ENCODE measurements at places on chromosomes 16 and 17. TPM values are rescaled to one million over a fixed set of nuclear protein-coding genes. Genes with fewer than 3 reads are reported as not detected.

GRCh38 chr17:33750943-33751701, 458.0 kb upstream of the ASIC2 start:
- peak; percentile 80 for DNase-seq

DNA sequence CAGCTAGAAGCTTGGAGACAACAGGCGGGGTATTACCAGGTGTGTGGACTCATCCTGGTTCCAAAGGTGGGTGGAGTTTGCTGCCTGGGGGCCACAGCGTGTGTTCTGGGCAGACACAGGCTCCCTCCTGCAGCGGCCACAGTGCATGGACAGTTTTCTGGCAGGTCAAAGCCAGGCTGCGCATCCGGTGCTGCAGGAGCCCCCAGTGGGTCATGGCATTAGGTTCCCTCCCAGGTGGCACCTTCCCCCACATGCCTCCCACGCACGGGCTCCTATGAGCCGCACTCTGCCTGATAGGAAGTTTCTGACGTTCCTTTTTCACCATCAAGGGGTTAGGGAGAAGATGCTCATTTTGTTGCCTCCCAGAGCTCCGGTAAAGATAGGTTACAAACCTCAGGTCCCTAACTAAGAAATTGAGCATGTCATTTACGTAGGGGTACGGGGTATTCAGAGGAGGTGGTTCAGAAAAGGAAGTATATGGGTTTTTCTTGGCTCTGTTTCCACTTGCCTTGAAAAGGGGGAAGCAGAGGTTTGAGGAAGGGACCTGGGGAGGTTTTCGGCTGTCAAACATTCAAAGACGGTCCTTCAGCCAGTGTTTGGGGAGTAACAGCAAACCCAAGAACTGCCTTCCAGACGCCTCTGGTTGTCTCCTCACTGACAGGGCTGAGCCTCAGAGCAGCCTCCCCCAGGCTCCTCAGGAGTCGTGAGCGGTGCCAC, 32.7 kb upstream of the NAT9 start:
- DNase-seq, result no peak

GRCh38 chr17:38749223-38750043, 1.3 kb upstream of the PCGF2 start:
- no peak for DNase-seq

- no peak for DNase-seq
Observed at GRCh38 chr17:67215991-67216421, 29.0 kb downstream of the HELZ start.

- no peak for DNase-seq
Observed at GRCh38 chr16:57730771-57731730, 4.5 kb upstream of the KATNB1 start.

- no peak for DNase-seq
Observed at GRCh38 chr17:47162013-47162622, 27.0 kb downstream of the CDC27 start.

GRCh38 chr16:3610698-3611145, 684 bp downstream of the SLX4 start:
- DNase-seq, result no peak

DNA sequence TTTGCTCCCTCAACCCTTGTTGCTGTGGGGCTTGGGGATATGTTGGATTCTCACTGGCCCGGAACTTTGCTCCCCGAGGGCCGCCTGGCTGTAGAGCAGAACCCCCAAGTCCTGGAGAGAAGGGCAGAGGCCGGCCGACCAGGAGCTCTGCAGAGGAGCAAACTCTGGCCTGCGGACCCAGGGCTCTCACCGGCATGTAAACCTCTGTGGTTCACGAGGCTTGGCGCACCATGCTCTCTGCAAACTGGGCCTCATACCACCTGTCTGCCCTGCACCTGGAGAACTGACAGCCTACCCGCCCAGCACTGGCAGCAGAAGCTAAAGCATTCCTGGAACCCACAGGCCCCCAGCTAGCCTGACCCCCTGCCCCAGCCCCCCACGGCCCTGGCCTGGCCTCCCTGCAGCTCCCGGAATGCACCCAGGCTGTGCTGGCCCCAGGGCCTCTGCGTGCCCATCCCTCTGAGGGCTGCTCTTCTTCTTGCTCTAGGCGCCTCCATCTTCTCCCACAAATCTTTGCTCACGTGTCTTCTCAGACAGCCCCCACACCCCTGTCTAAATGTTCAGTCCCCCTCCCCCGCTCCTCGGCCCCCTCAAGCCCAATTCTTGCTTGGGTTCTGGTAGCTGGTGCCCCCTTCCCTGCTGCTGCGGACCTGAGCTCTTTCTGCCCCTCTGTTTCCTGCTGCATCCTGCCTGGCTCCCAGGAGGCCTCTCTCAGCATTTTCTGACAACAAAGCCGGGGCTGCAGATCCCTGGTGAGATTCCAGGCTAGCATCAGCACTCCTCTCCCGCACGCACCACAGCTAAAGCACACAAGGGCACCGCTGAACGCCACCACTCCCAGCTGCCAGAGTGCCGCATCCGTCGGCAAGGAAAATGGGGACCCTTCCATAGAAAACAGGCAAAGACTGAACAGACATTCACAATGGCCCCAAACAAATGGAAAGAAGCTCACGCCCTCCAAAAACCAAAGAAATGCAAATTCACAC, 23.3 kb downstream of the ACTG1 start:
- no peak for DNase-seq

GRCh38 chr16:19861133-19861532, 23.5 kb downstream of the GPRC5B start:
- DNase-seq, result no peak

GRCh38 chr17:4949321-4950074, 1.2 kb upstream of the PFN1 start:
- peak; percentile 84 for DNase-seq

- no peak for DNase-seq
Observed at GRCh38 chr16:59113004-59113670, 379.0 kb upstream of the GOT2 start.

DNA sequence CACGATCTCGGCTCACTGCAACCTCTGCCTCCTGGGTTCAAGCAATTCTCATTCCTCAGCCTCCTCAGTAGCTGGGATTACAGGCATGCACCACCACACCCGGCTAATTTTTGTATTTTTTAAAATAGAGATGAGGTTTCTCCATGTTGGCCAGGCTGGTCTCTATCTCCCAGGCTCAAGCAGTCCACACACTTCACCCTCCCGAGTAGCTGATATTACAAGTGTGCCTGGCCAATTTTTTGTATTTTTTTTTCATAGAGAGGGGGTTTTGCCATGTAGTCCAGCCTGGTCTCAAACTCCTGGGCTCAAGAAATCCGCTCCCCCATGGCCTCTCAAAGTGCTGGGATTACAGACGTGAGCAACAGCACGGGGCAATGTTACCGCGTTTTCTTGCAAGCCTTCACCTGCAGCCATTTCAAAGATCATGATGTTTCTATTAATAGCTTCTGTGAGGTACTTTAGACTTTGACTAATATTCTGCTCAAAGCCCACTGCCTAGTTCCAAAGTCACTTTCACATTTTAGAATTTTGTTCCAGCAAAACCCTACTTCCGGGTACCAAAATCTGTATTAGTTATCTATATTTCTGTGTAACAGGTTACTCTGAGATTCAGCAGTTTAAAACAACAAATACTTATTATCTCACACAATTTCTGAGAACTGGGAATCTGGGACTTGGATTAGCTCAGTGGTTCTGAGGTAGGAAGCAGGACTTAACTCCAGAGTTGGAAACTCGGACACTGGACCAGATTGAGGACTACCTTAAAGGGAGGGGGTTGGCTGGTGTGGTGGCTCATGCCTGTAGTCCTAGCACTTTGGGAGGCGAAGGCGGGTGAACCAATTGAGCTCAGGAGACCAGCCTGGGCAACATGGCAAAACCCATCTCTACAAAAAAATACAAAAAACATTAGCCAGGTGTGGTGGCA, 12.0 kb upstream of the MED13 start:
- no peak for DNase-seq

DNA sequence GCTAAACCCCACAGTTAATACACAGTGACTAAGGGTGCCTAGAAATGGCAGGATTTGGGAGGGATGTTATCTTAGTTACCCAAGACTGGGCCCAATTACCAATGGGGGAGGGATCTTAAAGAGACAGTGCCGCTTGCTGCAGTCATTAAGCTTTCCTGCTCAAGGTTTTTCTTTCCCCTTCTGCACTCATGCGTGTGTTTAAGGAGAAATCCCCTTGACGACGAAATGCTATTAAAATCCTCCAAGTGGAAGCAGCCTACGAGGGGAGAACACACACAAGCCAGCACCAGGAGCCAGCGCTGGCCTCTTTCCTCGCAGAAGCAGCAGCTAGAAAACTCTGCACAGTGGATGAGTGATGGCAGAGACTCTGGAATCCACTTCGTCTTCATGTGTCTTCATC, 22.0 kb downstream of the SALL1 start:
- no peak for DNase-seq

- DNase-seq, result no peak
Observed at GRCh38 chr16:81181013-81181720, 57.3 kb upstream of the BCO1 start.

DNA sequence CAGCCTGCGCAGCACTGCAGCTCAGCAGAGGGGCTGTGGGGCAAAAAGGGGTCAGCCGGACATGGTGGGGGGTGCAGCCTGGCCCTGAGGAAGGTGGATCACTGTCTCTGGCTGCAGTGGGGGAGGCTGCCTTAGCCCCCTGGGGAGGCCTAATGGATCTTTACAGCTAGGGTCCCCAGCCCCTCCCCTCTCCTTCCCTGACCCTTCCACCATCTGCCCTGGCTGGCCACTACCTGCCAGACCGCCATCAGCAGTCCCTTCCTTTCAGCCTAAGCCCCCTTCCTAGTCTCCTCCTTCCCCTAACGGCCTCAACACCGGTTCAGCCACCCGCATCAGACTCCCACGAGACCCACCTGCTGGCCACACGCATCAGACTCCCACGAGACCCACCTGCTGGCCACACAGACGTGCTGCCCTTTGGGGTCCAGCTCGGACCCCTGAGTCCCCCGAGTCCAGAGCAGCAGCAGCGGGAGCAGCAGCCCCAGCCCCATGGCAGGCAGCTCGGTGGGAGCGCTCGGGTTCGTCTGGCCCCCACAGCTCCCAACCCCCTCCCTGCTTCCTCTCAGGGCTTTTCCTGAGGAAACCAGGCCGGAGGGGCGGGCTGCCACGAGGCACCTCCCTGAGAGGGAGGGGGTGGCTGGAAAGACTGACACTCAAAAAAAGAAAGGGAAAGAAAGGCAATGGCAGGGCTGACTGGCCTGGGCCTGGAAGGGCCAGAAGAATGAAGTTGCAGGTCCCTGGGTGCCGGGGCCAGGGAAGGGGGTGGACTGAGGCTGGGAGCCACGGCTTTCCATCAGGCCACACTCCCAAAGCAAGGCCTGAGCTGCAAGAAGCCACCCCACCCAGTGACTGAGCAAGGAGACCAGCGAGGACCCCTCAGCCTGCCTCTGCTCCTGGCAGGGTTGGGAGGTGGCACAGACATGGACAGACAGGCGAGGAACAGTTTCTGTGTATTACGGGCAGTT, at the start of gene SCARF1:
TSS of gene SCARF1 (minus strand) at position 526 of the 965 bp plus-strand sequence. CDS start at position 491, 35 bp downstream.
- DNase-seq, result no peak

DNA sequence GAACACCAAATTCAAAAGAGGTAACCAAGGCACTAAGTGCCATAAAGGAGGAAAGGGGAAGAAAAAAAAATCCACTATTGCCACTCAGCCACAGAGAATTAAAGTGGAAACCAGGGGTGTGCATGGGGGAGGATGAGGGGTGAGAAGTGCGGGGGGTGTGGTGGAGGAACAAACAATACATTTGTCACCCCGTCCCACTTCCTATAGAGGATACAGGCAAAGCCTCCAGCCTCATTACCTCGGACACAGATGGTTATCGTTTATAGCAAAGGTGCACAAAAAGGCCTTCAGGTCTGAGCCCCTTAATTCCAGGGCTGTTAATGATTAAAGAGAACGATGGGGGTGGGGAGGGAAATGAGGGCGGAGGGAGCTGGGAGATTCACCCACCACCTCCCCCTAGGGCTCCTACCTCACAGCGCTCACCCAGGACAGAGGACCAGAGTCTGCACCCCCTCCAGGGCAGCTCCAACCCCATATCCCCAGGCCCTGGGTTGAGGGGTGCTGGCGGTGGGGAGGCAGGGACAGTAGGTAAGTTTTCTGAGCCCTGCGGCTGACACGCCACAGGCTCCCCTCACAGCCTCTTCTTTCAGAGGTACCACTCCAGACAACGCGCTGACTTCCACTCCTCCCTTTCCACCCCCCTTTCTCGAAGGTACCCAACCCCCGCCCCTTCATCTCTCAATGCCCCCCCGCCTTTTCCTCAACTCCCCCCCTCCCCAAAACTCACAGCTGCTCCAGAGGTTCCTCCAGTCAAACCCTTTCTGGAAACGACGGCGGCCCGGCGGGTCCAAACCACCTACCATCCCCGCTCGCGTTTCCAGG, 470 bp downstream of the DCUN1D3 start:
- DNase-seq, result peak; percentile 35

DNA sequence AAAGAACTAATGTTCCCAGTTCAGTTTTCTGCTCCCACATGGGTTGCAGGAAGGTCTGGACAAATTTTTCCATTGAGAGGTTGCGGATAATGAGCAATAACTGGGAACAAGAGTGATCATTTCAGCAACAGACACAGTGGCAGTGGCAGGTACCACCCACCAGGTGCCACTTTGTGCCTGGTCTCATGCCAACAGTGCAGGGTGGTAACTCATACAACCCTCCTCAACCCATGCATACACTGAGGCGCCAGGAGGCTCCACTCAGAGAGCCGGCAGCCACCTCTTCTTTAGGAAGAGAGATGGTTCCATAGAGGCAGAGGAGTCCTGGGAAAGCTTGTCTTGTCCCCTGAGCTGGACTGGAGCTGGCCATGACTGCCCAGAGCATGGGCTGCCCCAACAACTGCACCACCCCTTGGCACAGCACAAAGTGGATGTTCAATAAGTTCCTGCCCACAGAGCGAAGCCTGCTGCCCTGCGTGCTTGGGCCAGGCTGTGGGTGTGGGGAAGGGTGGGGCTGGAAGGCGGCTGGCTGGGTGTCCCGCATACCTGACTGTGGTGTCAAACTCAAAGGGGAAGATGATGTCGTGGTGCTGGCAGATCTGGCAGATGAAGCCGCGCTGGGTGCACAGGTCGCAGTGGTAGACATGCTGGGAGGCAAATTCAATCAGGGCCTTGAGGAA, 6.4 kb upstream of the ARHGAP27 start:
- DNase-seq, result no peak

- DNase-seq, result no peak
Observed at GRCh38 chr17:19770985-19771735, 23.1 kb upstream of the ALDH3A1 start.

GRCh38 chr16:77905374-77905920, 116.9 kb upstream of the CLEC3A start:
- no peak for DNase-seq

- peak; percentile 42 for DNase-seq
Observed at GRCh38 chr17:78448356-78448993, 70.0 kb downstream of the PGS1 start.

GRCh38 chr17:48215583-48216139, 108.1 kb downstream of the SNX11 start:
- DNase-seq, result no peak

- DNase-seq, result no peak
Observed at GRCh38 chr17:44144966-44145739, 3.4 kb downstream of the HROB start.

GRCh38 chr17:10125531-10126275, 72.7 kb downstream of the GAS7 start:
- no peak for DNase-seq

ITGAD gene
- total RNA-seq, result 0.68 TPM

TK1 gene
- total RNA-seq, result 142 TPM

PABPN1L gene
- total RNA-seq, result not detected

C17orf113 gene
- total RNA-seq, result 0.24 TPM

SLC12A3 gene
- not detected for total RNA-seq

KRT28 gene
- not detected for total RNA-seq

OR2C1 gene
- not detected for total RNA-seq

TAC4 gene
- not detected for total RNA-seq

BFAR gene
- total RNA-seq, result 65.7 TPM

METTL26 gene
- 89.0 TPM for total RNA-seq

LIG3 gene
- total RNA-seq, result 38.7 TPM

TSPOAP1 gene
- 45.8 TPM for total RNA-seq

PEMT gene
- total RNA-seq, result 17.2 TPM

TEX19 gene
- not detected for total RNA-seq
